Left cardiac atrium (tissue), 4 donors: ENCODE measurements at places on chromosomes 16 and 17.
A peak's percentile ranks its signal among the peaks of the same experiment; 100 is the strongest.

- no peak for DNase-seq
These were observed 17.5 kb downstream of the TRIM25 start for GRCh38 chr17:56896217-56896967.

DNA sequence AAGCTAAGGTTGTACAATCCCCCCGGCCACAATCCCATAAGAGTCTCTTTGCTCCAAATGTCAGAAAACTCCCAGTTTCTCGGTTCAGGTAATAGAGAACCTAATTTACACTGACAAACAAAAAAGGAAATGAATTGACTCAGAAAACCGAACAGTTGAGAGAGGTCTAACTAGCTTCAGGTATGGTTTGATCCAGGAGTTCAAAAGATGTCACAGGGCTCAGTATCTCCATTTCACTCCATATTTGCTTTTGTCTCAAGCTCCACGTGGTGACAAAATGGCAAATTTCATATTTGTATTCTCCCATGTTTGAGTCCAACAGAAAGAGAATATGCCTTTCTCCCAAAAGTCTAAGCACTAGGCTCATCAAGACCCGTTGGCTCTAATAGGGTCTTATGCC is 117.4 kb downstream of the AXIN2 start:
- no peak for DNase-seq

GRCh38 chr16:52265446-52265861 is 281.5 kb downstream of the TOX3 start:
- DNase-seq: no peak

- no peak for DNase-seq
These were observed 60.2 kb downstream of the HAPSTR1 start for GRCh38 chr16:9151597-9151996.

GRCh38 chr16:48408688-48409087 is 23.5 kb upstream of the SIAH1 start:
- peak; percentile 45 for DNase-seq

DNA sequence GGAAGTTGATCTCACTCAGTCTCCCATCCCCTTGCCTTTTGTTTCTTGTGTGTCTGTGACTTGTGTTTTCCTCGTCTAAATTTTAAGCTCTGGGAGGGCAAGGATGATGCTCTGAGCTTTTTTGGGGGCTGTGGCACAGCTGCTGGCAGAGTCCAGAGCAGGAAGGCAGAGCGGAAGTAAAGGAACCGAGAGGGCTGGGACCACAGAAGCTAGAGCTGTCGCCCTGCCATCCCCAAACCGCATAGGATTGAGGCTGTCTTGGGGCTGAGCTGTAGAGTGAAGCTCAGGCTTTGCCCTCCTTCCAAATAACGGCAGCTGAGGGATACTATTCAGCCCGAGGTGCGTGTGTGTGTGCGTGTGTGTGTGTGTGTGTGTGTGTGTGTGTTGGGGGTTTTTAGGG is 3.8 kb upstream of the DNAH2 start:
- no peak for DNase-seq

- DNase-seq: no peak
These were observed 59.3 kb downstream of the KLHDC4 start for GRCh38 chr16:87706278-87707000.

GRCh38 chr16:87657621-87658192 is 55.4 kb downstream of the JPH3 start:
- DNase-seq: no peak

GRCh38 chr16:71896764-71897368 is 1.5 kb downstream of the IST1 start:
- no peak for DNase-seq

DNA sequence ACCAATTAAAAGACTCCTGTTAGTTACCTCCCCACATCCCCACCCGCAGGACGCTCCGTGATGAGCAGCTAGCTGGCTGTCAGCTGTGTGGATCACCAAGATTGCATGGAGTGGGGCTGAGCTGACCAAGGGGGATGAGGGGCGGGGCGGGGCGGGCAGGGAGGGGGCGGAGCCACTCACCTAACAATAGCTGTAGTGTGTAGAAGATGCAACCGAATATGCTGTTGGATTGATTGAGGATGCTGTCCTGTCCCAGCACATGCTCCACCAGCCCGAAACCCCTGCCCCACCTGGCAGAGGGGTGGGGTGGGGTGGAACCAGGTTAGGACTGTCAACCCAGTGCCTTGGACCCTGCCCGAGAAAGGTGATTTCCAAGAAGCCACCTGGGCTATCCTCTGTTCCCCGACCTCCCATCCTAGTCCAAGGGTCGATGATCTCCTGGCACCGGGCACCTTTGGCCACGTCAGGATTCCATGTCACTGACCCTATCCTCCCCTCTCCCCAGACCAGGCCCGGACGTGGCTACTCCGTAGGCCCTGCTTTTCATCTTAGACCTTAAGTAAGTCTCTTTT is 1.4 kb downstream of the VKORC1 start:
- DNase-seq: no peak

DNA sequence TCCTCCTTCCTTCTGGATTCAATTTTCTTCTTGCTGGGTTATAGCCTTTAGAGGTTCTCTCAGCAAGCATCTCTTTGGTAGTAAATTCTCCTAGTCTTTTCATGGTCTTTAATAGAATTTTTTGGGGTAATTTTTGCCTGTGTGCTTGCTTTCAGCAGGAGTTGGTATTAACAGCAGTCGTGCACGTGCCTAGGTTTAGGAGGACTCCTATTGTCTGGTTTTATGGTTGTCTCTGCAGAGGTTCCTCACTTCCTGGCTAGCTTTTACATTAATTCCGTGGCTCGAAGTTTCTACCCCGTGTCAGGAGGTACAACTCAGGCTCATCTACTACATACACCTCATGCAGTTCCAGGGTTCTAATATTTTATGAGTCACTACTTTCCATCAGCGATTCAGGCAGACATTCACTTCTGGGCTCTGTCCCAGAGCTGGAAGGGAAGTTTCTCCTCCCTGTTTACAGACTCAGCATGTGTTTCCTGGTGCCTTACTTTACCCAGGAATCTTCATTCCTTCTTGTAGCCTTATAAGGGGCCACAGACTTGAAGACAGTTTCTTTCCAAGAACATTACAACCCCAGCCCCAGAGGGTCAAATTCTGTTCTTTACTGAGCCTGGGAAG is 643.6 kb downstream of the HS3ST4 start:
- DNase-seq: no peak

DNA sequence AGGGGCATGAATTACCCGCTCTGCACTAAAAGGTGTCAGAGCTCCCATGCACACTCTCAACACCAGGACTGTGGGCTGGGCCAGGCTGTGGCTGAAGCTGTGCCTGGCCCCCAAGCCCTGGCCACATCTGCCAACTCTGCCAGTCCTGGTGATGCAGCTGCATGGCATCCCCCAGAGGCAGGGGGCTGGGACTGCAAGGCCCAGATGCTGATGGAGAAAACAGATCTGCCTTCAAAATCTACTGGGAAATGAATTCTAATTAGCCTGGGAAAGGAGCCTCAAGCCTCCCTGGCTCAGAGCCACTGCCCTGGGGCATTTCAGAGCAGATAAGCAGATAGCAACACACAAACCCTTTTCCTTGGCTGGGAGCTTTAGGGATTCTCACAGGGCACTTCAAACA is 3.4 kb downstream of the CHST6 start:
- DNase-seq: no peak

DNA sequence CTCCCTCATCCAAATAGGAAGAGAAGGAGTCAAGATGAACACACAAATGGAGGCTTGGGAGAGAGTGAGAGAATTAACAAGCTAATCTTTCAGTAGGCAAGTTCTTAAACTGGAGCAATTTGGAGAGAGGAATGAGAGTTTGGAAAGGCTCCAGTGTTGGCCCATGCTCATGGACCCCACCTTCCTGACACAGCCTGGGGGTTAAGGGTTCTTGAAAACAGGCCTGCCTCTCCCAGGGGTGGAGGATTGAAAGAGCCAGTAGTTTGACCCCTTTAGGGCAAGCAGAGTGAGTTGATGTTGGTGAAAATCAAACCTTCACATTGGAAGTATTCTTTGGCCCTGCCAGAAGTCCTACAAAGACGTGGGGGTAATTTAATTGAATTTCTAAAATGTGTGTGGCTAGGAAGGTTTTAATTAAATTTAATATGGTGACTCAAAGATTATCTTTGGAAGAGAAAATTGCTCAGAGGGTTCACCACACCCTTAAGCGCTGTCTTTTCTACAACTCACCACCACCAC is 5.8 kb downstream of the HOXB3 start:
- DNase-seq: no peak

DNA sequence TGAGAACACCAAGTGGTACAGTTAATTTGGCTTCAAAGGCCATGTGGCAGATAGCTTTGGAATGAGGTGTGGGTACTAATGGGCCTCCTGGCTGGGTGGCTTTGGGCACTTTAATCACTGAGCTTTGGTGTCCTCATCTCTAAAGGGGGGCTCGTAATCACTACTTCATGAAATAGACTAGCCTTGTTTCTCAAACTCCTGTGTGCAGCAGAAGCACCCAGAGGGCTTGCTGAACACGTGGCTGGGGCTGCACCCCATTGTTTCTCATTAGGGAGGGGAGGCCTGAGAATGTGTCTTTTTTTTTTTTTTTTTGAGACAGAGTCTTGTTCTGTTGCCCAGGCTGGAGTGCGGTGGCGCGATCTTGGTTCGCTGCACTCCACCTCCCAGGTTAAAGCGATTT is 5.8 kb downstream of the EPN2 start:
- no peak for DNase-seq

DNA sequence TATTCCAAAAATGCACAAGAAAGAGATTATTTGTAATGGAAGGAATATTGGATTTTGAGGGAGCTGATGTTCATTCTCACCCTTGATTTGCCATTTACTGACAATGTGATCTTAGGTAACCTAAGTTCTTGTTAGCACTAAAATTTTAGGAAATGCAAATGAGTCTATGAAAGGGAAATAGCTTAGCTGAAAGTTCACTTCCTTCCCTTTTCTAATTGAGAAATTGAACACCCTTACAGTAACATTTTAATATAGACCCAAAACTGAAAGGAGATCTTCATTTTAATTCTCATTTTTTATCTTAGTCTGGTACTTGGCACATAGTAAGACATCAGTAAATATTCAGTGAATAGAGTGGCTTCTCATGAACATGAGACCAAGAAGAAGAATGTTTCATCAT is 10.9 kb upstream of the WSB1 start:
- no peak for DNase-seq

DNA sequence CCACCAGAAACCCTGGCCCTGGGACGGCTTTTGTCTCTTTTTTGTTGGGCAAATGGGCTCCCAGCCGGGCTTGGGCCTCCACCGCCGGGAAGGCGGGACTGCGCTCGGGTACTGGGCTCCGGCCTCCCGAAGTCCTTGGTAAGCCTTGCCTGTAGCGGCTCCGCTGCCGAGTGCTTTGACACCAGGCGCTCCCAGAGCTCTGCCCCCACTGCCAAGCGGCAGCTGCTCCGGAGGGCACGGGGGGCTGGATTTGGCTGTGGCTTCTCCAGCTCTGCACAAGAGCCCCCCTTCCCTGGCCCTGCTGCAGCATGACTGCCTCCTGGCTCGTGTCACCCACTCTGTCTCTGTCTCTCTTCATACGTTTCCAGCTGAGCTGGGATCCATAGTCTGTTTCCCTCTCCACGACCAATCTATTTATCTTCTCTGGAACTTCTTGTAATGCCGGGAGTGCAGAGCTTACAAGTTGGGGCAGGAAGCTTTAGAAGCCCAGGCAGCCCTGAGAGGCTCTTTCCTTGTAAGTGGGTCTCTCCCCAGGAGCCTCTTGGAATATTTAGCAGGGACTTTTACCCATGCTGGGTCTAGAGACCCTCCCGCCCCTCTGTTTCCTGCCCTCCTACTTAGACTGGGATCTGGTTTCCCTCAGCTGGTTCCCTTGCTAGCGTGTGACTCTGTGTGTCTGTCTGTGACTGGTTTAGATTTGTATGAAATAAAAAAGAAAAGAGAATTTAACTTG is 246.9 kb upstream of the GSE1 start:
- no peak for DNase-seq

- DNase-seq: no peak
These were observed 7.2 kb downstream of the SMTNL2 start for GRCh38 chr17:4591529-4591928.

- DNase-seq: no peak
These were observed 35.4 kb upstream of the GAN start for GRCh38 chr16:81279392-81279791.

DNA sequence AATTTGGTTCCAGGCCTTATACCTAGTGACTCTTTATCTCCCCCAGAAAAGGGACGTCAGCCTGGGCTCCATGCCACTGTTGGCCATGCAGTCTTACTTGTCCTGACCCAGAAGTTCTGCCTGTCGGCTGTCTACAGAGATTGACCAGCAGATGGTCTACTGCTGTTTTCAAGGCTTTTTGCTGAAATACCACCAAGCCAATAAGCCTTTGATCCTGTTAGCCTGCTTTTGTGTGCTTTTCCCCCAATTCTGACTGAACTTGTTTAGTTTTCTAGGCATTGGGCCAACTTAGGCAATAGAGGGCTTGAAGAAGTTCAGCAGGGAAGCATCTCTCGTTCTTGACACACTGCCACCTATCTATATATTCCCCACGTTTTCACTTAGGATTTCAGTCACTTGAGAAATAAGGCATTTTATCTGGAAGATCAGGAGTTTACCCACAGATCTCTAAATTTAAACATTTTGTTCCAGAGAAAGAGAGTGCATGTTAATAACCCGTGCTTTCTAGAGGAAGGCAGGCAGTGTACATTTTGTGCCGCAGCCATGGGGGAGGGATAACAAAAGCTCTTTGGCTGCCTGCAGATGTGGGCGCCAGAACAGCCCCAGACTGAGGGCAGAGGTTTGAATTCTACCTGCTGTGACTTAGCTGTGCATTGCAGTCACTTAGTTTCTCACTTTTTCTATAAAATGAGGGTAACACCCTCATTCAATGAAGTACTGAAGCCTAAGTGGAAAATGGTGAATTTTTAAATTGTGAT is 12.3 kb upstream of the CARMIL2 start:
- no peak for DNase-seq

DNA sequence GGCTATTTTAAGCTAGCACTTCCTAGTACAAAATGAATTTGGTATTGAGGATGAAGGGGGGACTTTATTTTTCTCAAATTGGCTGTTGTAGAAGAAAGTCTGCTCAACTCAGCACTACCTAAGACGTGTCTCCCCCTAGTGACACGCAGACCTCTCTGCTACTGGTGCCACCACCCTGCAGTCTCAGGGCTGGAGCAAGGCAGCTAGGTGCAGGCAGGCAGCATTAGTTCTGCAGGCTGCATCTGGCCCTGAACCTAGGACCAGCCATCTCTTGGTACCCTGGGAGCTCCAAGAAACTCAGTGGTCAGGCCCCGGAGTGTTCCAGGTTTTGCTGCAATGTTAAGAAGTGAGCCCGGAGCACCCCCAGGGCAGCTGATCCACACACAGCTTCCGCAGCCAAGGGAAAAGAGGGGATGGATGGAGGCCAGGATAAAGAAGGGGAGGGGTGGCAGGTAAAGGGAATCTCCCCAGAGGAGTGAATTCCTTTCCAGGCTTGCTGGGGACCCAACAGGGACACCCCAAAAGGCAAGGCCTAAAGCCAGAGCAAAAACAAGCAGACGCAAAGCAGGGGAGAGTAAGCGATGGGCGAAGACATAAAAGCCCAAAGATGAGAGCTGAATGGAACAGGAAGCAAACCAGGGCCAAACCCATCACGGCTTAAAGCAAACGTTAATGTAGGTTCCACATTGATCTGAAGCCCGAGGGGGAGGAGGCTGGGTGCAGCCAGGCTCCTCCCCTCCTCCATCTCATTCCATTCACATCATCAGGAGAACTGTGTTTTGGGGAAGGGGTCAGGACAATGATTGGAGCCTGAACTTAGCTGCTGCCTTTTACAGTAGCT is 200.5 kb downstream of the ZFHX3 start:
- DNase-seq: no peak
